NCI-H1417 treated with DMSO at 0.1 percent for 48 hours (cell line): ENCODE measurements at places on chromosomes 4 and X.

DNA sequence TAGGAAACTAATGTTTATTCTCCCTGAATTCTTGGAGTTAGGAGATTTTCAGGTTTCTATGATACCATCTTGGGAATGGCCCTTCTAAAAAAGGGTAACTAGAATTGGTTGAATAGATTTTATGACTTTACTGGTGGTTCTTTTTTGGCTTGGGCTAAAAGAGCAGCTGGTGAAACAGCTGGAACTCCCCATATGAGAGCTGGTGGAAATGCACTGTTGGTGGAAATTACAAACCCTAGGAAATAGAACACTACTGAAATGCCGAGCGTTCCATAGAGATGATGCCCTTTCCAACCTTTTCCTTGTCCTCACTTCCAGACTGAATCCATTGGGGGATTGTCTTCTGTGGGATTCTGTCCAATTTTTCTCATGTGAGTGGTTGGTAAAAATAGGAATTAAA, 139.5 kb downstream of the STIM2 start:
- no peak for DNase-seq

DNA sequence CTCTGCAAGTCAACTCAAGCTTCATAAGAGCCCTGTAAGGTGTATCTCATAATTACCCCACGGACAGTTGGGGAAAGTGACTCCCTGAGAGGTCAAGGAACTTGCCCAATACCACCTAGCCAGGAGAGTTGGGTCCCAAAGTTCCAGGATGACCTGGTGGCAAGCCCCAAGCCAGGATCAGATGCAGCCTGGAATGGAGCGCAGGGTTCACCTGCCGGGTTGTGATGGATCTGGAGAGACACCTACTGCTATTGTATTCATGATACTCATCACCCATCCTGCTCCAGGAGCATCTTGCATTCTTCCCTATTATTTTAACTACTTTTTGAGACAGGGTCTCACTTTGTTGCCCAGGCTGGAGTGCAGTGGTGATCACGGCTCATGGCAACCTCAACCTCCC, 36.1 kb downstream of the ZBTB49 start:
- DNase-seq, result no peak

DNA sequence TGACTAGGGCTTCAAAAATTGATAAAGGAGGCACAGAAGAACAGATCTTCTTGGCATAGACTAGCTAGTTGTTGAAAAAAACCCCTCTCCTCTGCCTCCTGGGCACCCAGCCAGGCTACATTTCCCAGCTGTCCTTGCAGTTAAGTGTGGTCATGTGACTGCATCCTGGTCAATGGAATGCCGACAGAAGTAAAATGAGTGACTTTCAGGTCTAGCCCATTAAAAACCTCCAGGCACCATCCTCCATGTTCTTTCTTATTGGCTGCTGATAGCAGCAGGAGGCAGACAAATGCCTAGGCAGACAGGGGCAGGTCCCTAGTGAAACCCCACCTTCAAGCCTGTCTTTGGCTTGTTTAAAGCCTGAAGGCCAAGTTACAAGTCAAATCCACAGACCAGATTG, 35.3 kb downstream of the ATXN3L start:
- no peak for DNase-seq

GRCh38 chr4:23015821-23016220, 323.1 kb downstream of the GBA3 start:
- no peak for DNase-seq

DNA sequence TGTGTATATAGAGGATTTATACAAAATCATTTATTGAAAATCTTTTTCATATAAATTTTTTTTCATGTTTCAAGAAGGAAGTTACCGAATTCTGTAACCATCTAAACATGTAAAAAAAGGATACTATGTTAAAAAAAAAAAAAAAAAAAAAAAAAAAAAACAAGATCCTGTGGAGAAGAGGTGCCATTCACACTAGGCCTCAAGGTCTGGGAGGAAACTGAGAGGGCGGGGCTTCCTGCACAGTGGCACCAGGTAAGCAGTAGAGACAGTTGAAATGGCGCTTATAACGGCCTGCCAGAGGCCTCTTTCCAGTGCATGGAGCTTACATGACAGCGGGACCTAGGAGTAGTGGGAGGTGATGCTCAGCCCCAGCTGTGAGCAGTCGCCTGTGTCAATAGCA, 17.5 kb downstream of the TRAPPC2 start:
- no peak for DNase-seq

GRCh38 chr4:5770051-5770450, 59.0 kb downstream of the EVC start:
- no peak for DNase-seq

DNA sequence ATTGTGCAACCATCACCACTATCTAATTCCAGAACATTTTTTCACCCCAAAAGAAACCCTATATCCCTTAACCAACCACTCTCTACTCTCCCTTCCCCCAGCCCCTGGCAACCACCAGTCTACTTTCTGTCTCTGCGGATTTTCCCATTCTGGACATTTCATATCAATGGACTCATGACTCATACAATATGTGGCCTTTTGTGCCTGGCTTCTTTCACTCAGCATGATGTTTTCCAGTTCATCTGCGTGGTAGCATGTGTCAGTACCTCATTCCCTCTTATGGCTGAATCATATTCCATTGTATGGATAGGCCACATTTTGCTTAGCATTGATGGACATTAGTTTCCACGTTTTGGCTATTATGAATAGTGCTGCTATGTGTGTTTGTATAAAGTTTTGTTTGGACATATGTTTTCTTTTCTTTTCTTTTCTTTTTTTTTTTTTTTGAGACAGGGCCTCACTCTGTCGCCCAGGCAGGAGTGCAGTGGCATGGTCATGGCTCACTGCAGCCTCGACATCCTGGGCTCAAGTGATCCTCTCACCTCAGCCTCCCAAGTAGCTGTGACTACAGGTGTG, 335.4 kb downstream of the BCOR start:
- DNase-seq, result no peak

DNA sequence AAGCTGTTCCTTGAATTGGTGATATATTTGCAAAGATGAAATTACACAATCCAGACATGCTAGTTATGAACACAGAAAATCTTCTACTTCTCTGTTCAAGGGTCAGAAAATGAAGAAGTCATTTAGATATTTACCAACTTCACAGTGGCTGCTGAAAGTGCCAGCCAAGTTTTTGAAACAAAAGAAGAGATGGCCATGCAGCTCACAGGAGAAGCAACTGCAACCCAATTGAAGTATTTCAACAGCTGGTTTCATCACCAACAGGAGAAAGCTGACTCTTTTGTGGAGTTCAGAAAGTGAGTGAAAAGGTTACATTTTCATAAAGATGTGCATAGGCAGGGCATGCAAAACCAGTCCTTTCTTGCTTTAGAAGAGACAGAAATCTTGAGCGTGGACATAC, 70.1 kb upstream of the LSM6 start:
- DNase-seq, result no peak

- no peak for DNase-seq
These were observed 242.4 kb downstream of the TMA16 start for GRCh38 chr4:163736876-163737275.

GRCh38 chr4:109127866-109128265, 174.6 kb downstream of the COL25A1 start:
- DNase-seq, result no peak

DNA sequence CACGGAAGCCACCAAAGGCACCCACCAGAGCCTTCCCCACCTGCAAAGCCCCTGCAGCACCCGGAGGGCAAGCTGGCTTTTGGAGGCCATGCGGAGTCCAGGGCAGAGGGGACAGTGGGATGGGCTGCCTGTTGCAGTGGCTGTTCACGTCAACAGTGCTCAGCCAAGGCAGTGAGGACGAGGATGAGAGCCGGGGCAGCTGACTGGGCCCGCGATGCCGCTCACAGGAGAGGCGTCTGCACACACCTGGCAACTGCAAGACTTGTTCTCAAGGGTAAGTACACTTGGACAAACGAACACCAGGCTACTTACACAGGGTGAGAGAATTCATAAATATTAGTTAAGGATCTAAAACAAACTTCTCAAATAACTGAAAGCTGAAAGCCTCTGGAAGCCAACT, 19.6 kb downstream of the FGFR3 start:
- no peak for DNase-seq

DNA sequence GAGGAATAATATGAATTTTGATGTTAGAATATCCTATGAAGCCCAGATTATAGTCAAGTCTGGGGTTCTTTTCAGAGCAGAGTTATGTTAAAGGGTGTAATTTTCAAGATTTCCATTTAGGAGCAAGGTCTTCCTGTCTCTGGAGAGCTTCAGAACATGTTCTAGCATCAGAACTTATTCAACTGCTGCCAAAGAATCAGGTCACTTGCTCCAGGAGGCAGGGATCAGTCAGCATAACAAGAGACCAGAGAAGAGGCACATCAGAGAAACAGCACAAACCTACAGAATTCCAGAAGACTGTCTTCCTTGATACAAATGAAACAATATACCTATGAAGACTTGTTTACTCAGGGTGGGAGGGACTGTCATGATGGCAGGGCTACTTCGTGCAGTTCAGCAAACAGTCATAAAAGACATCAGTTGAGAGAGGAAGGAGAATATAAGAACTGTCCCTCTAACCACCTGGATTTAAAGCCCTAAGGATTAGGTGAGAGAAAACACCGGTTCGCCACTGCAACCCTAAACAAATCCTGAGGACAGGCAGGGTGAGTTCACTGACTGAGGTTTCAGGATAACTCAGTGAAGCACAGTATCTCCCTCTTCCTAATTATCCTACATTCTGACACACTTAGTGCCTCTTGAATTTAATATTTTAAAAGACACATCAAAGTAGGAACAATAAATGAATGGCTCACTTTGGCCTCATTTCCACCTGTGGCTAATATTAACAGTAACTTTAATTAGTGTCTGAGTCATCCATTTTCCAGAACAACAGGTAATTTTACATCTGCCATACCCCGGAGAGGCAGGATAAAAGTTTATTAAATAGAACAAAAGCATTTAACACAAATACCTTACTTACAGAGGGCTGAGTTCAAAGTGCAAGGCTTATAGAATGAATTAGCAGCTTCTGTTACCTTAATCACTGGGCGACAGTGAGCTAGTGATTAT, 93.0 kb downstream of the HDAC8 start:
- no peak for DNase-seq

DNA sequence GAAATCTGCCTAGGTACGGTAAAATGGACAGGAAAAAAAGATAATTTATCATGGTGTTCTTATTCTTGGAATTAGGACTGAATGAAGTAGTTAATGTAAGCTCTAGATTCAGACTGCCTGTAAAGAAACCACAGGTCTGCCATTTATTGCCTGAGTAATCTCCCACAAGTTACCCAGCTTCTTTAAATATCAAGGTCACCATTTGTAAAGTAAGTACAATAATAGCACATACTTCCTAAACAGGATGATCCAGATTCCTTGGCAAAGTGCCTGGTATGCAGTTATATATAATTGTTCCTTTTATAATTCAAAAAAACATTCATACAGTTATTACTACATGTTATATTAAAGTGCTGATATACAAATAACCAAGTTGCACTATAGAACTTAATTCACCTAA, 368.6 kb downstream of the HNRNPD start:
- DNase-seq, result no peak

- no peak for DNase-seq
These were observed 65.6 kb downstream of the BANK1 start for GRCh38 chr4:101856149-101856548.

DNA sequence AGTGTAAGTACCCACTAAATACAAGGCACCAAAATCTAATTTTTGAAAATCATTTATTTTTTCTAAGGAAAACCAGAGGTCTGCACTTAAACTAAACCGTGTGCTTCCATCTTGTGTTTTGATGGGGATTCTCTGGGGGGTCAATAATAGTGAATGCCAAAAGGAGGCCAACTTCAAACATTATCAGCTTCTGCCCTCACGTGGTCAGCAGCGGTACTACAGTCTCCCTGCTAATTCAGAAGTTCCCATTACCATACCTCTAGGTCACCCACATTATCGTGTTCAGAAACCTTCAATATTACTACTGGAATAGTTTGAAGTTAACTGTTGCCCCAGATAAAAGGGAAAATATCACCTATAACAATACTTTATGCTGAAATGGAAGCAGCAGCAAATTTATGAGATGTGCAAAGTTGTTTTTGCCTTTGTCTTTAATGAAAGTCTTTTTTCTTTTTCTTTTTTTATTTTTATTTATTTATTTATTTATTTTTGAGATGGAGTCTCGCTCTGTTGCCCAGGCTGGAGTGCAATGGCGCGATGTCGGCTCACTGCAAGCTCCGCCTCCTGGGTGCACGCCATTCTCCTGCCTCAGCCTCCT, 17.3 kb downstream of the CTPS2 start:
- DNase-seq, result no peak

GRCh38 chrX:5458300-5458842, 770.3 kb downstream of the NLGN4X start:
- DNase-seq, result no peak

- DNase-seq, result no peak
These were observed 24.0 kb downstream of the TAB3 start for GRCh38 chrX:30865015-30865414.

DNA sequence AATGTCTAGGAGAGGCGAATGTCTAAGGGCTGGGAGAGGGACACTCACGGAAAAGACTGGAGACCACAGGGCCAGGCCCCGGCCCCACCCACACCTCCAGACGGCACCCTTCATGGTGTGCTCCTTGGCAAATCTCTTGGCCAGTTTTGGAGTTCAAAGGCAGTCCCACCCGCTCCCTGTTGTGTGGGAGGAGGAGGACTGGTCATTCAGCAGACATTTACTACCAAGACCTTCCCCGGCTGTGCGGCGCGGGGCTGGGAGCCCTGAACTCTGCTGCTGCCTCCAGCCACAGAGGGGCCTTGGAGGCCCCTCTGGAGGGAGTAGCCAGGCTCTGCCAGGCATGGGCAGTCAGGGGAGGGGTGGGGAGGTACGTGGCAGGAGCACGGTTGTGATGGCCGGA, 8.7 kb upstream of the TBC1D14 start:
- DNase-seq, result no peak

DNA sequence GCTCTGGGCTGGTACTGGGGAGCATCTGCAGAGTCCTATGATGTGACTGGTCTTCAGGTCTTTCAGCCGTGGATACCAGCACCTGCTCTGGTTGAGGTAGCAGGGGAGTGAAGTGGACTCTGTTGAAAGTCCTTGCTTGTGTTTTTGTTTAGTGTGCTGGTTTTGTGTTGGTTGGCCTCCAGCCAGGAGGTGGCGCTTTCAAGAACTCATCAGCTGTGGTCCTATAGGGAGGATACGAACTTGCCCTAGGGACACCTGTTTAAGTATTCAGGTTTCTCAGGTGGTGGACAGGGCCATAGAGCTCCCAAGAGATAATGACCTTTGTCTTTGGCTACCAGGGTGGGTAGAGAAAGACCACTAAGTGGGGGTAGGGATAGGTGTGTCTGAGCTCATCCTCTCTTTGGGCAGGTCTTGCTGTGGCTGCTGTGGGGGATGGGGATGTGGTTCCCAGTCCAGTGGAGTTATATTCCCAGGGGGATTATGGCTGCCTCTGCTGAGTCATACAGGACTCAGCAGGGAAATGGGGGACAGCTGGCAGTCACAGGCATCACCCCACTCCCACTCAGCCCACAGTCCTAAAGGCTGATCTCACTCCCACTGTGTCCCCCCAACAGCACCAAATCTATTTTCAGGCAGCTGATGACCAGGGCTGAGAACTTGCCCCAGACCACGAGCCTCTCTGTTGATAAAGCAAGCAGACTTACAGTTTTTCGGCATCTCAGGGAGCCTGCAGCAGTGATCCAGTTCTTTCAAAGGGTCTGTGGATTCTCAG, 24.1 kb downstream of the MSMO1 start:
- DNase-seq, result no peak

- DNase-seq, result no peak
These were observed 668.8 kb upstream of the PRKX start for GRCh38 chrX:4382273-4382672.
